Breast epithelium (tissue), 4 donors: ENCODE measurements at places on chromosomes 1 and 21. TPM values are rescaled to one million over a fixed set of nuclear protein-coding genes. Genes with fewer than 3 reads are reported as not detected.

- no peak for DNase-seq
These were observed 32.4 kb upstream of the BMP8A start for GRCh38 chr1:39458991-39459390.

DNA sequence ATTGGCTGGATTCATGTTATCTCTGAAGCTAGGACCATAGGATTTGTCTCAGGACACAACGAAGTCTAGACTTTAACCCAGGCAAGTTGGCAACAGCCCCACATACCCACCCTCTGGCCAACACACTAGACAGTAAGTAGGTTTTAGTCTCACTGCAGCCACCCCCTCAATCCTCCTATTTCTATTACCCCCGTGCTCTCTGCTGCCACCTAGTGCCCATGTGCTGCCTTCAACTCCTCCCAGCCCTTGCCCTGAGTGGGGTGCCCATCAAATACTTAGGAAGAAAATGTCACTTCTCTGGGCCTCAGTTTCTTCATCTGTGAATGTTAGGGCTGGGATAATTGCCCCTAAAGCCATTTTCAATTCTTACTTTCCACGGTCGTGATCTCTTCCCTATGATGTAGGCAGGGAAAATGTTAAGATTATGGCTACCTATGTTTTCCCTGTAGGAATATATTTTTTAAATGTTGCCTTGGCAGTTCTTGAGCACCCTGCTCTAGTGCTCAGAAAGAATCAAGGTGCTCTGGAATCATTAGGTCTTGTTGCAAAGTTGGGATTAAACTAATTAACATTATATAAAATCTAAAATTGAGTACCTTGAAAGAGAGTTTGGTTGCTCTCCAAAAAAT is 213.0 kb downstream of the LMX1A start:
- no peak for DNase-seq

GRCh38 chr1:59046730-59047157 is 250.2 kb upstream of the FGGY start:
- no peak for DNase-seq

- no peak for DNase-seq
These were observed 94.7 kb upstream of the SLC25A33 start for GRCh38 chr1:9444532-9444931.

- DNase-seq, result no peak
These were observed 181.9 kb downstream of the ZSCAN20 start for GRCh38 chr1:33654267-33654834.

DNA sequence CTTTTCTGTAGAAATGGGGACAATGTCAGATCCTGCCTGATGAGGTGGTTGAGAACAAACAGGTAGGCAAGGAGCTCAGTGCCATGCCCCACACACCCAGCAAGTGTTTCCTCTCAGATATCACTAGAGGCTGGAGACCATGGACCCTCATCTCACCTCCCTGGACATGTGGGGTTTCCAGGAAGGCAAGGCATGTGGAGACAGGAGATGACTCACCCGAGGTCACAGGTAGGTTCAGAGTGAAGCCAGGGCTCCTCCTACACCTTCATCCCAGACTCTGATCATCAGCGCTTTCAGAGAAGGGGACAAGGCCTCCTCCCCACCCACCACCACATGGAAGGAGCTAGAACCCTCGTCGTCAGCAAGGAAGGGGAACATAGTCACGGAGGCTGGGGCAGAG is 69.2 kb downstream of the MATN1 start:
- DNase-seq, result no peak

DNA sequence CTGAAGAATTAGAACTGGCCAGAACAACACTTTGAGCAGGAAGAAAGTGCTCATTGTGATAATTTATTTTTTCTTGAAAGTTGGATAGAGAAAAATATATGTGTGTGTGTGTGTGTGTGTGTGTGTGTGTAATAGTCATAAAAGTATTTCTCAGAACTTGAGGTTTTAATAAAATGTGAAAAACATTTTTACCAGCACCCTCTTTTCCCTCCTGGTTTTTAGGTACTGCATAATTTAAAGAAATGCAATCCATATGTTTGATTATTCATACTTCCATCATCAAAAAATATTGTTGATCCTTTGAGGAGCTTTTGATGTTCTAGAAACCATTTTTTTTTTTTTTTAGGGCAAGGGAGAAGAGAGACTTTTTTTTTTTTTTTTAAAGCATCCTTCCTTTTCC is 66.8 kb upstream of the JUN start:
- no peak for DNase-seq

DNA sequence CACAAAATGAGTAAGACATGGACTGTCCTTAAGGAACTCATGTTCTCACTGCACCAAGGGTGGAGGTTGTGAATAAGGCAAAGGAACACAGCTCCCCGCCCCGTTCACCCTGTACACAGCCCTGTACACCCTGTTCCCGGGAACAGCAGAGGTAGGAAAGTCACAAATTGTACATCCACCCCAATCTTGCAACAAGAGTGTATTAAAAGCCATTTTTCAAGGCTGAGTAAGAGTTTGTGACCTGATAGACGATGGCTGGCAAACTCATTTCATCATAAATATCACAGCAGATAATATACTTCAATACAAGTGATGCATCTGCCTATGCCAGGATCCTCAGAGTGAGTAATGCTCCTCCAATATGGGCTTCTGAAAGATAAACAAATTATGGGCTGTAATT is 52.5 kb upstream of the CAMK1G start:
- no peak for DNase-seq

The GLUL gene
- total RNA-seq, result 10,612 TPM

The TMEM52 gene
- total RNA-seq, result not detected

The CHRM3 gene
- 1.6 TPM for total RNA-seq
